Tongue (tissue), 3 donors: ENCODE measurements at places on chromosomes 11 and 22. TPM values are rescaled to one million over a fixed set of nuclear protein-coding genes. Genes with fewer than 3 reads are reported as not detected.
A peak's percentile ranks its signal among the peaks of the same experiment; 100 is the strongest.

GRCh38 chr11:43646767-43647166 is 33.8 kb upstream of the HSD17B12 start:
- no peak for DNase-seq

DNA sequence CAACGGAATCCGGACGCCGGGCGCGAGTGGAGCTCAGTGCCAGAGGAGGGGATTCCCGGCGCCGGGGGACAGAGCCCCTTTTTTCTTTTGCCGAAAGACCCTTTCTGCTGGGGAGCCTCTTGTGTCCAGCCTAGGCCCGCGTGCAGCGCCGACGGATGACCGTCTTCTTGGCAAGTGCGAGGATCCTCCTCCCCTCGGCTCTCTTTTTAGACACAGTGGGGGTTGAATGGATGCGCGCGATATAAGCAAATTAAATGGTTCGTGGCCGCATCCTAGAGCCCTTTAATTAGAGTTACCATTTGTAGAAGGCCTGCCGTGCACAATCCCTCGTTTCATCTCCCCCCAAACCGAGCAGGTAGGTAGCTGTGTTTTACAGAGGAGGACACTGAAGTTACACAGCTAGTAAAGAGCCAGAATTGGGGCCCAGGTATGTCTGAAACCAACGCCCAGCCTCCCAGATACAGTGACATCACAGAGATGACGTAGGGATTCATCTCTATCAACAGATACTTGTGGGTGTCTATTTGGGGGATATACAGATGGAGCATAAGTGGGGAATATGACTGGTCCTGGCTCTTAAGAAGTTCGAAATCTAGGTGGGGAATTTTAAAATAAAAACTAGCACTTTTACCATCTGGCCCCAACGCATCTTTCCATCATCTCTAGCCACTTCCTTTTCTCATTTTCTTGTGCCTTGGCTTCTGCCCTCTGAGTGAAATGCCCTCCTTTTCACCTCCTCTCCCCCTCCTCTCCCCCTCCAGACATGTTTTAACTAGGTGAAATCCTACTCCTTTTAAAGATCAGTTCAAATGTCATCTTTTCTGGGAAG is 875 bp downstream of the TCP11L1 start:
- peak; percentile 61 for DNase-seq

DNA sequence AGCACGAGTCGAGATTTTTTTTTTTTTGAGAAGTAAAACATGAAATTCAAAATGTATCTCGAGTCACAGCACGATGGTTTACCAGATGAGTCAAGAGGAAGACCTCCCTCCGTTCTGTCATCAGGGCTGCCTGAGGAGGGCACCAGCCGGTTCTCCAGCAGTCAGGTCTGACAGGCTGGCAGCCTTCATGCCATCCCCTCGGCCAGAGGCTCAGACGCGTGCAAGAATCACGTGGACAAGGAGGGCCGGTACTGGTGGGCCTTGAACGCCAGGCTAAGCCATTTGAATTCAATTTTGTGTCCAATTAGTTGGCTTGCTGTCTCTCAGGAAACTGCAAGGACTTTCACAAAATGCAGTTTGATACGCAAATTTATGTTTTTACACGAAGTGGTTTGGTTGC is 1412.2 kb downstream of the BRD1 start:
- no peak for DNase-seq

Gene C1QTNF5
- total RNA-seq = 24.8 TPM

DNA sequence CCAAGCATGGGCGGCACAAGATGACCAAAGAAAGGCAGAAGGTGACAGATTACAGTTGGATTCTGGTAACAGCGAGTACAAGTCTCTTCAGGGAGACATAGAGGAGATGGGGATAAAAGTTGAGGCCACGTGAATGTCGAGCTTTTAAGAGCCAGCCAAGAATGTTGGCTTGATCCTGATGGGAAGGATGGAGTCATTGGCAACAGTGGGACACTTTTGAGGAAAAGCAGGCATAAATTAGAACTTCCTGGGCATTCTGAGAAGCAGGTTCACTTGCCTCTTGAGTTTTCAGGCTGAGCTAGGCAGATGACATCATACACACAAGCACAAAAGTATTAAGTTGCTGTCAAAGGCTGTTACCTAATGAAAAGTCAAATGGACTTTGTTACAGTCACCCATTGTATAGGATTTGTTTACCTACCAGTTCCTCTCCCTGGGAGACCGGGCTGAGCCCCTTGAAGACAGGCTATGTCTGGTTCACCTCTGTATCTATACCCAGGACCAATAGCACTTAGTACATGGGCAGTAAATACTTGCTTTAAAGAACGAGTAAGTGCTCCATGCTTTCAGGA is 41.1 kb downstream of the TNRC6B start:
- no peak for DNase-seq

Gene GGTLC2
- not detected for total RNA-seq

DNA sequence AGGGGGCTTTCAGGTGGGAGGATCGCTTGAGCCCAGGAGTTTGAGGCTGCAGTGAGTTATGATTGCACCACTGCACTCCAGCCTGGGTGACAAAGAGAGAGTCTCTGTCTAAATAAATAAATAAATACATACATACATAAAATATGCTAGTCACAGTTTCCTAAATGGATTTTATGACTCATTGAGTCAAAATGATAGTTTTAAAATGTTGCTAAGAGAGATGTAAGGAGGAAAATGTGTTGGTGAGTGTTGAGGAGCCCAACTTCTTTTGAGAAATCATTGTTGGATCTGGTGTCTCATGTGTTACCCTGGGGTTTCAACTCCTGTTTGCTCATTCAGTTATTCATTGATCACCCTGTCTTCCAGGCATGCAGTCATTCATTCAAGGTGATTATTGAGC is 21.0 kb downstream of the PARVB start:
- no peak for DNase-seq

DNA sequence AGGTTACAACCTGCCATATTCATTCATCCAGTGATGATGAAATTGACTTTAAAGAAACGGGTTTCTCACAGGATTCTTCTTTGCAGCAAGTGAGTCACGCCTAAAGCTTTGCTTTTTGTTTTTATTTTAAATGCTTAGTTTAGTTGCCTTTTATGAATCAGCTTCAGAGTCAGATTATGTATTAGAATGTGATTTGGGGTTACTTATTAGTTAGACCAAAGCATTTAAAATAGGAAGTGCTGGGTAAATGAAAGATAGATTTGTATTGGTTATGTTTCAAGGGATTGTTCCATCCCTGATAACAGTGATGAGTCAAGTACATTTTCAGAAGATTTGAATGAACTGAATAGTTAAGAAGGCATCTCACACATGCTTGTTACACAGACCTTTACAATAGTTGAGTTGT is 101.3 kb upstream of the GAL start:
- no peak for DNase-seq

GRCh38 chr11:68503251-68503687 is 42.7 kb downstream of the PPP6R3 start:
- peak; percentile 48 for DNase-seq

Gene RFPL1
- not detected for total RNA-seq

- peak; percentile 52 for DNase-seq
These were observed 1.6 kb downstream of the SUN2 start for GRCh38 chr22:38753948-38754750.

Gene HBG2
- 982 TPM for total RNA-seq

Gene PRR33
- total RNA-seq = 4.8 TPM

Gene PLEKHA7
- total RNA-seq = 15.6 TPM

DNA sequence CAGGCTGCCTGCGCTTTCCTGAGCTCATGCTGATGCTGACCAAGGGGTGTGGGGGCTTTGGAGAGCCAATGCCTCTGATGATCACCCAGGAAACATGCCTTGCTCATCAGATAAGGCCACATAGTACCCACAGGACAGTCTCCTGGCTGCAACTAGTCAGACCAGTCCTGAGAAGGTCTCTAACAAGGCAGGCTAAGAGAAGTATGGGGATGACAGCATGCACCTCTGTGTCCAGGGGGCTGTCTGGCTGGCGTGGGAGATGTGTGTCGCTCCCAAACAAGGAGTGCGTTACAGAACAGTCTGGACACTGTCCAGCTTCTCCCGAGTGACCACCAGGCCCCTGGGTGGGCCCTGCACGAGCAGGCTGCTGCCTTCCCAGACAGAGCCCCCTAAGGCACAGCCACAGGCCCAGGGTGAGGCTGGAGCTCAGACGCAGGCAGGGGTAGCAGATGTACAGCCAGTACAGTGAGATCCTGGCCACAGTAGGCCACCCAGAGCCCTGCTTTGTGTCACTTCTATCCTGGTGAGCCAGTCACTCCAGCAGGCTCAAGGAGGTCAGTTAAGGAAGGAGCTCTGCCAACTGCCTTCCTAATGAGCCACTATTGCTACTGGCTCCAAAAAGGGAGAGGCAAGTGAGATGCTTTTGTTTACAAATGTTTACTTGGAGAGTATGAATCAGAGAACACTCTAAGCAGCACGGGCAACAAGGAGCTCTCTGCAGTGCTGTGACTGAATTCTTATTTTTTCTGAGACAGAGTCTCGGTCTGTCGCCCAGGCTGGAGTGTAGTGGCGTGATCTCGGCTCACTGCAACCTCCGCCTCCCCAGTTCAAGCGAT is 66.0 kb upstream of the CLTCL1 start:
- DNase-seq = no peak

DNA sequence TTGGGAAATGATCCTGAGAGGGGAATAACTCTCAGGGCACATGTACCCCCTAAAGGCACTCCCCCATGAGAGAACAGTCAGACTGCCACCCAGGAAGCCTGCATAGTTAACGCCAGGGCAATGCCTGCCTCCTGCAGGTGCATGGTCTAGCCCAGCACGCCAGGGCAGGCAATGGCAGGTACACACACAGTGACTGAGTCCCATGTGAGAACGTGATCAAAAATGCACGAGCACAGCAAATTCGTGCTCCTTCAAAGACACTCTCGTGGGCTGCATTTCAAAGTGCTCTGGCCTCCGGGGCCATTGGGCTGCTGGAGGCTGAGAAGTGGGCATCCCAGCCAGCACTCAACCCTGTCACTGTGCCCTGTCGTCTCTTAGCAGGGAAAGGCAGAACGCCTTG is 79.7 kb downstream of the SHANK2 start:
- no peak for DNase-seq

DNA sequence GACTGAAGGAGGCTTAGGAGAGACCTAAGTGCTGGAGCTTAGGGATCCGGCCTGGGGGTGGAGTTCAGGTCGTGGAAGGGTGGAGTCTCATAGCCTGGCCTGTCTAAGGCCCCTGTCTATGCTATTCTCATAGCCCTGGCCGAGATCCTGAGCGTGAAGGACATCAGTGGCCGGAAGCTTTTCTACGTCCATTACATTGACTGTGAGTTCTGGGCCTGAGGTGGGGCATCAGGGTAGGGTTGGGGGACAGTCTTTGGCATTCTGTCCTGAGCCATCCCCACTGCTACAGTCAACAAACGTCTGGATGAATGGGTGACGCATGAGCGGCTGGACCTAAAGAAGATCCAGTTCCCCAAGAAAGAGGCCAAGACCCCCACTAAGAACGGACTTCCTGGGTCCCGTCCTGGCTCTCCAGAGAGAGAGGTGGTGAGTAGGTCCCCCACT is 603 bp downstream of the KAT5 start:
- no peak for DNase-seq

Gene YPEL4
- total RNA-seq = 1.1 TPM

DNA sequence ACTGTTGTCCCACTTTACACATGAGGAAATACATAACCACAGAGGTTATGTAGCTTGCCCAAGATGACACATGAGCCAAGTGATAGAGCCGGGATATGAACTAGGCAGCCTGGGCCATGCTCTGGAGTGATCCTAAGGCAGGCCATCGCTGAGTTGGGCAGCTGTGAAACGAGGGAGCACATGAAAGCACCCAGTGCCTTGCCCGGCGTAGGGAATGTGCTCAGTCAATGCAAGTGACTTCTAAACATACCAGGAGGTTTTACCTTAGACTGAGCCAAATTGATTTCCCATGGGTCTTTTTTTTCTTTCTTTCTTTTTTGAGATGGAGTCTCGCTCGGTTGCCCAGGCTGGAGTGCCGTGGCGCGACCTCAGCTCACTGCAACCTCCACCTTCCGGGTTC is 10.5 kb downstream of the GRIK4 start:
- no peak for DNase-seq

Gene PATE4
- total RNA-seq = not detected

DNA sequence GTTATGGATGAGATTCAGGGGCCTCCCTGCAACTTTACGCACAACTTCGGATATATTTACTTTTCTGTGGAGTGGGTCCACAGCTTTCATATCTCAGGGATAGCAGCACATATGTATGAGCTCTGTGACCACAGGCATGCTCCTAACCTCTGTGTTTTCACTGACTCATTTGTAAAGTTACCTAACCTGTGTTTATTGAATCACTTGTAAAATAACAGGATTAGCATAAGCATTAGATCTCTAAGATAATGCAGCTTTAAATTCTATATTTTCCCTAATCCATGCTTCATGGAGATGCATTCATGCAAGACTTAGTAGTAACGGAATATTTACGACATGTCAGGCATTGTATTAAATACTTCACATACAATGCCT is 47.9 kb upstream of the DDI1 start:
- no peak for DNase-seq

GRCh38 chr11:31397239-31397834 is 27.7 kb downstream of the DNAJC24 start:
- DNase-seq = peak; percentile 24

DNA sequence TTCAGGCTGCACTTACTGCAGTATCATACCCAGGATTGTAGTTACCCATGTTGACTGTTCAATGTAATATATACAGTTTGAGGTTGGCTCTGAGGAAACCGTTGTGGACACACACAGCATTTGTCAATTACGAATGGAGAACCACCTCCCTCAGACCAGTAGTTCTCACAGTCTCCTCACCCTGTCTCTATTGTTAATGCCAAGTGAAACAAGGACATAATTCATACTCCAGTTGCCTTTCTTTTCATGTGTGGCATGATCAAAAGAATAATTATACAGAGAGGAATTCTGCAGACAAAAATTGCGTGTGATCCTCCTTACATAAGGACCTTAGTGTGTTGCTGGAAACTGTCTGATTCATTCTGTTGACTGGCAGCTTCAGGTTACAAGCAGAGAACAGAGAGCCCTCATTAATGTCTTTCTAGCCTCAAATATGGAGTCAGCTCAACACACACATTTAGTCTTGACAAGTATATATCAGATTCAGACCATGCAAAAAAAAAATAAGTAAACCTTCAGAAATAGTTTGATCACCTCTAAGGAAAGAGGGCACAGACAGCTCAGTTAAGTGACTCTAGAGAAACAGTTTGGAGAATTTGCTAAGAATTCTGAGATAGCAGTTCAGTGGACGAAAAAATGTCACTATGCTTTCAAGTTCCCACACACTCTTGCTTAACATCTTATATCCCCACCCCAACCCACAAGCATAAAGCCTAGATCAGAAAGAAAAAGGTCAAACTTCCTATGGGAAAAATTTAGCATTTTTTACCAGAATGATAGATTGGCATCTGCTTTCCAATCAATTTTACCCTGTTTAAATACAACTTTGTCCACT is 96.1 kb downstream of the MAML2 start:
- DNase-seq = no peak
